PC-3 (cell line): ENCODE measurements at places on chromosomes 4 and X. TPM values are rescaled to one million over a fixed set of nuclear protein-coding genes. Genes with fewer than 3 reads are reported as not detected.

Gene COL4A6
- total RNA-seq: 3.5 and 4.4 TPM in 2 replicates

Gene IGSF1
- not detected in 2 replicates for total RNA-seq

Gene GPR143
- total RNA-seq: 0.47 and 0.52 TPM in 2 replicates

DNA sequence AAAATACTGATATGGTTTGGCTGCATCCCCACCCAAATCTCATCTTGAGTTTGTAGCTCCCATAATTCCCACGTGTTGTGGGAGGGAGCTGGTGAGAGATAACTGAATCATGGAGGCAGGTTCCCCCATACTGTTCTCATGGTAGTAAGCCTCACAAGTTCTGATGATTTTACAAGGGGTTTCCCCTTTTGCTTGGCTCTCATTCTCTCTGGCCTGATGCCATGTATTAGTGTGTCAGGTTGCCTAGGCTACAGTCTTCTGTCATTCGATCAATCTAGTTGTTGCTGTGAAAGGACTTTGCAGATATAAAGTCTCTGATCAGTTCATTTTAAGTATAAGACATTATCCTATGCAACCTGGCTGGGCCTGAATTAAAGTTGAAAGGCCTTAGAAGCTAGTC, 209.3 kb upstream of the MAOA start:
- no peaks in the 10 kb centered on the region for H3K36me3 ChIP-seq
- no peaks in the 10 kb centered on the region for H3K4me1 ChIP-seq
- H3K4me3 ChIP-seq: no peak overlapping the region
- no peaks in the 10 kb centered on the region for H3K27me3 ChIP-seq
- no peak for DNase-seq

- H3K27me3 ChIP-seq: no peaks in the 10 kb centered on the region
- H3K27ac ChIP-seq: no peak overlapping the region
- no peak for DNase-seq
- H3K36me3 ChIP-seq: no peaks in the 10 kb centered on the region
- no peak overlapping the region for H3K4me3 ChIP-seq
- 0 out of 2 replicates have a peak, but pooled peaks cover 6% of the 10 kb centered on the region for H3K4me1 ChIP-seq
Measured at GRCh38 chr4:8355306-8355705, 85.2 kb downstream of the ACOX3 start.
